RKO (cell line): ENCODE measurements at places on chromosomes 1 and 21.
A peak's percentile ranks its signal among the peaks of the same experiment; 100 is the strongest.

GRCh38 chr1:156432669-156433018 lies 63.6 kb downstream of the RHBG start:
- no peak for DNase-seq

GRCh38 chr1:115112496-115113375 lies 23.4 kb upstream of the TSPAN2 start:
- DNase-seq, result no peak

GRCh38 chr1:55087439-55087838 lies 48.1 kb downstream of the PCSK9 start:
- DNase-seq, result no peak

- DNase-seq, result no peak
Observed at GRCh38 chr1:9174243-9174642, 45.3 kb upstream of the GPR157 start.

GRCh38 chr1:154938604-154939399 lies 2.3 kb upstream of the PMVK start:
- no peak for DNase-seq

DNA sequence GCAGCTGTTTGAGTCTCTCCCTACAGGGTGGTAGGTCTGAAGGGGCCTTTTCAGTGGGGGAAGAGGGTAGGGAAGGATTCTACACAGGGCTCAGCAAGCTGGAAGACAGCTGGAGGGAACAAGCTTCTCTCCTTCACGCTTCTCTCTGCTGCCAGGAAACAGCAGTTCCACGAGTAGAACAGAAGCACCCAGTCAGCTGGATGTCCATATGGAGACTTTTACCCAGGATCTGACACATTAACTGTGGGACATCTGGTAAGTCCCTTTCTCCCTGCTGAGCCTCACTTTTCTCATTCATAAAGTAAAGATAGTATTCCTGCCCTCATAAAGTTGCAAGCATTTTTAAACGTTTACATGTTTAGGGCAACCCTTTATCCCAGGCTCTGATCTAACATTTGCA lies 280.3 kb downstream of the OMA1 start:
- no peak for DNase-seq

- peak; percentile 78 for DNase-seq
Observed at GRCh38 chr1:152440635-152441471, 26.8 kb upstream of the CRNN start.

- no peak for DNase-seq
Observed at GRCh38 chr21:39825250-39825649, 42.0 kb upstream of the PCP4 start.

GRCh38 chr1:65165269-65165993 lies 17.4 kb downstream of the AK4 start:
- no peak for DNase-seq

DNA sequence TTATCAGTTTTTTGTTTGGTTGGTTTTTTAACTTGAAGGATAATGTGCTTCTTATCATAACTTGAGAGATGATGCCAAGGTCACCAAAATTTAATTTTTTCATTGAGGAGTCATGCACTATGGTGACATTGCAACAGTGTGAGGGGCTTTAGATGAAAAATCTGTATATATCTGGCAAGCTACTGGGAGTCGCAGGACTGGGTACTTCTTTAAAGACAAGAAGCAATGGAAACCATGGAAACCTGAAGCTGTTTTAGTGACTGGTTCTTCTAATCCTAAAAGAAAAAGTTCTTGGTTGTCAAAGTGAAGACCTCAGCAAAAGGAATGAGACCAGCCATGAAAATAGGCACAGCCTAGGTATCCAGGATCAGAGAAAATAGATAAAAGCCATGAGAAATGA lies 31.1 kb downstream of the ZC3H11B start:
- DNase-seq, result no peak

DNA sequence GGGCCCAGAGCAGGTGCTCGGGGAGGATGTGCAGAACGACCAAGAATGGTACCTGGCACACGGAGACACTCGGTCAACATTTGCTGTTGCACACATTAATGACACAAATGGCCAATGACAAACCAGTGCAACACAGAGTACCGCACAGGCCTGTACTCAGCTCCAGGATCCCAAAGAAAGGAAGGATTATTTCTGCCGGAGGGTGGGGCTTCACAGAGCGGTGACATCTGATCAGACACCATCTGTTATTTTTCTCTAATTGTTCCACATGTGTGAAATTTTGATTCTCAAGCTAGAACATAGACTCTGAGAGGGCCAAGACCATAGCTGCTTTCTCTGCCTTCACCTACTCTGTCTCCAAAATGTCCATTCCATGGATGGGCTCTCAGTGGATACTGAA lies 100.4 kb downstream of the MRPL37 start:
- DNase-seq, result no peak

GRCh38 chr1:76865696-76866286 lies 1.5 kb upstream of the ST6GALNAC5 start:
- DNase-seq, result no peak

DNA sequence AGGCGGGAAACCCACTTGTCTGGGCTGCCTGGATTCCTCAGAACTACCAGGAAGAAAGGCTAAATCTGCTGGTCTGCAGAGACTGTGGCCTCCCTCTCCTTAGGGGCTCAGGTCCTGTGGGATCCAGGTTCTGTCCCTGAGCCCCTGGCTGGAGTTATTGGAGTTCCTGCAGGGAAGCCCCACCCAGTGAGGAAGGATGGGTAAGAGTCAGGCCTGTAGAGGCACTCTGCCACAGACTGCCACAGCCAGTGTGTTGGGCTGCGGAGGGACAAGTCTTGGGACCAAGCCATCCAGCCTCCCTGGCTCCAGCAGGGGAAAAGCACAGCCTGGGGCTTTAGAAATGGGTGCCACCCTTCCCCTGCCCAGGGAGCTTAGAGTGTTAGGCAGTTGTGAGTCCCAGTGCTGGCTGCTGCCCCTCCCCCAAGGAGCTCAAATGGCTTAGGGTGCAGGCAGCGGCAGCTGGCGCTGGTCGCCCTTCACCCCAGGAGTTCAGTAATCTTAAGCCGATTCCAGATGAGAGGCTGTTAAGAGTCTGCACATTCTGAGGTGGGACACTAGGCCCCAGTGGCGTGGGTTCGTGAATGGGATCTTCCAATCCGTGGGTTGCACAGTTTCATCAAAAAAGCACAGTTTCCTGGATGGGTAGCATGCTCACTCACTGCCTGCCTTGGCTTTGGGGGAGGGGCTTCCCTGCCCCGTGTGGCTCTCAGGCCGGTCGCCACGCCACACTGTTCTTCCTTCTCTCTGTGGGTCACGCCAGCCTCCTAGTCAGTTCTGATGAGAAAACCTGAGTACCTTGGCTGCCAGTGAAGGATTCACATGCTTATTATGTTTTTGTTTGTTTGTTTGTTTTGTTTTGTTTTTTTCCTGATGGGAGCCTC lies 57.6 kb upstream of the FMO3 start:
- no peak for DNase-seq

DNA sequence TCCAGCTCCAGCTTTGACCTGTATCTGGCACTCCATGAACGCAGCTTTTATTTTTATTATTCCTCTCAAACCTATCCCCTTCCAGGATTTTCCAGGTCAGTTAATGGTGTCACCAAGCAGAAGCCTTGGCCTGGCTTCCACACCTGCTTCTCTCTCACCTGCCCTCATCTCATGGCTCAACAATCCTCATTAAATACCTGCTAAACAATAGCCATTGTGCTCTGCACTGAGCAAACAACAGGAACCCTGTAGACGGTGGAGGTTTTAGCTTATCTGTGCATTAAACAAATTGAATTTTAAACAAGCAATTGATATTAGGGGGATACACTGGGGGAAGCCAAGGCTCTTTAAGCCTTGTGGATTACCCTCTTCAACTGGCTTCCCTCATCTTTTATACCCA lies 15.3 kb downstream of the PYCR2 start:
- DNase-seq, result no peak

GRCh38 chr1:244945109-244945671 lies 80.8 kb upstream of the HNRNPU start:
- DNase-seq, result no peak

GRCh38 chr1:91020967-91021685 lies 709 bp downstream of the ZNF644 start:
- DNase-seq, result peak; percentile 80

DNA sequence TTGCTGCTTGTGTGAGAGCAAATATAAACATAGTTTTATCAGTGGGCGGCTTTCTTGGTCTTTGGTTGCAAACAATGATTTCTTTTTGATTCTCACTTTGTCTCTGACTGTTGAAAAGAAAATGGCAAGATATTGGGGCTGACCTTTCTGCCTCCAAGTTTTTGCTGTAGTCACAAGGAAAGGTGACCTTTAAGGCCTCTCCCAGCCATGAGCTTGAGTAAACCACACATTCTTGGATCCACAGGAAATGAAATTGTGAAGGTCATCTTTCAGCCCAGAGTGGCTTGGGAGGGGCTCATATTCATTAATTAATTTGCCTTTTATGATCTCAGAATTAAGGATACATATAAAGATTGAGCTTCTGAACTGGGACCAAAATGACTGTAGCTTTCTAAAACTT lies 241.6 kb downstream of the BACH1 start:
- DNase-seq, result no peak

DNA sequence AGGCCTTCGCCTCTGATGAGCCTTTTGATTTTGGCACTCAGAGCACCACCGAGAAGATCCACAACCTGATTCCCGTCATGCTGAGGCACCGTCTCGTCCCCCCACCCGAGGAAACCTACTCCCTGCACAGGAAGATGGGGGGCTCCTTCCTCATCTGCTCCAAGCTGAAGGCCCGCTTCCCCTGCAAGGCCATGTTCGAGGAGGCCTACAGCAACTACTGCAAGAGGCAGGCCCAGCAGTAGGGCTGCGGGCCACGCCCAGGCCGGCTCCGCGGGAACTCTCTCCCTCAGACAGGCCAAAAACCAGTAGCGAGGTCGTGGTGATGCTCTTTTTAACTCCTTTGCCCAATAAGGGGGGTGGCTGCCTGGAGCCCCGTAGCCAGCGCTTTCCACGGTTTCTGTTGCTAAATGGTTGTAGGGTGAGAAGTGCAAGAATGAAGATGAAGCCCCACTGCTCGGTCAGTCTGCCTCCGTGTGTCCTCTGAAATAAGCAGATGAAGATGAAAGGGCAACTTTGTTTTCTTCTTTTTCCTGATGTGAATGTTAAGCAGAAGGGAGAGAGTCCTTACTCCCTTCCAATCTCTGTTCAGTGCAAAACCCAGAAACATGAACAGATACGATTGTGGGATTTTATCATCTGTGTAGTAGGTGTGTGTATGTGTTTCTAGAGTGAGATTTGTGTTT lies 46.5 kb downstream of the COQ8A start:
- no peak for DNase-seq

DNA sequence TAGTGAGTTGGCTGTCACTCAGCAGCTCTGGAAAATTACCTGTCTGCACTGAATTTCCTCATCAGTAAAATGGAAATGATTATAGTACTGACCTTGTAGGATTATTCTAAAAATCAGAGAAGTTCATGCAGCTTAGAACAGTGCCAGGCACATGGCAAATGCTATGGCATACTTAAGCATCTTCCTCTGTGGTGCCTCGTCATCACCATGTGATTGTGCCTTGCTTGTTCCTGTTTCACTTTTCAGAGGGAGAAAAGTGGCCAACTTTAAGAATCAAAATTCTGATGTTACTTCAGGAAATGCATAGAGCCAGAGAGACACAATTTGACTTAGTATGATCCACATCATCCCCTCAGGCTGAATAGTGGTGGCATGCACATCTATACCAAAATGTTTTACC lies 203.6 kb downstream of the ROR1 start:
- DNase-seq, result no peak

DNA sequence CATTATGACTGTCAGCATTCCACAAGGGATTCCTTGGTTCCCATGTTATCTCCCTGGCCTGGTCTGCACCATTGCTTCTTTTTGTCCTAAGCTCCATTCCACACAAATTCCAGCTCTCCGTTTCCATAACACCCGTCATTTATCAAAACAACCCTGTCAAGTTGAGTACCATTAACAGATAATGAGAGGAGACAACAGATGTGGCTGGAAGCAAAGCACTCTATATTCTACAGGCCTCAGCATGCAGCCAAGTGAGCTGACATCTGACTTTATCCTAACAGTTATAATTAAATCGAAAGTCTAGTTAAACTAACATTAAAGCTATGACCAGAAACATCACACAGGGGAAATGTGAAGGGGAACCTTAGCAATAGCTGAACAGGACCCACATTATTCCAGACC lies 110.4 kb downstream of the RERE start:
- no peak for DNase-seq

GRCh38 chr1:165431079-165431478 lies 13.8 kb downstream of the RXRG start:
- no peak for DNase-seq

- DNase-seq, result no peak
Observed at GRCh38 chr1:95287825-95288224, 53.8 kb downstream of the RWDD3 start.

DNA sequence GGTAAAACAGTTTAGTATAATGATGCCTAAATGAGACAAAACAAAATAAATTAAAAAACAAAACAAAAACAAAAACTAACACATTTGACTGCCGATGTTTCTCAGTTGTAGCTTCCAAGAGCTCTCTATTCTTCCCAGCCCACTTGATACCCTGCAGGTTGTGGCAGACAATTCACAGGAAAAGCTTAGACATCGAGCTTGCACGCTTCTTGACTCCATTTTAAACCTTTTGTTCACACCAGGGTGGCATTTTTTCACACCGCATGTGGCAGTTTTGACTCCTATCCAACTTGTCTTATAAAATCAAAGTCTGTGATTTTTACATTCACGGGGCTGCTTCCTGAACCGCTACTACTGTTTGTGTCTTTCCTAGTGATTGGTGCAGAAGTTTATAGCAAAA lies 575.9 kb downstream of the USP25 start:
- no peak for DNase-seq

DNA sequence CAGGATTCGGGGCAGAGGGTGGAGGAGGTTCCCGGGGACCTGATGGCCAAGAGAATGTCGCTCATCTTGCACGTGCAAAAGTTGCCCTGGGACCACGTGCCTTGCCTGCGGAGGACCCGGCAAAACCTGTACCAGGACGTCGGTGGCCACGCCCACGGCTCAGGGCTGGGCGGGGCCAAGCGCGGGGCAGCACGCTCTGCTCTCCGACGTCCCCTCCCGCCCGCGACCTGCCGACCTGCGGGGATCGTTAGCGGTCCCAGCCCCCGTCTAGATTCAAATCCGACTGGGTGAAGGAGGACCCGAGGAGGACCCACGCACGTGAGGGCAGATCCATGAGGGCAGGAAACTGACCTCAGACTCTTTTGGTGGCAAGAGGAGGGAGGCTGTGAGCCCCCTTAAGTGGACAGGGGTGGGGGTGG lies at the start of gene C1orf167:
Gene C1orf167, plus strand, starts transcription at position 206 of the 419 bp plus-strand sequence. CDS start 2,208 bp downstream, outside the sequence.
- DNase-seq, result no peak

GRCh38 chr21:41808094-41808493 lies 41.2 kb upstream of the RIPK4 start:
- no peak for DNase-seq

GRCh38 chr1:9477535-9477934 lies 61.7 kb upstream of the SLC25A33 start:
- DNase-seq, result no peak

- no peak for DNase-seq
Observed at GRCh38 chr1:164982545-164982944, 374.0 kb downstream of the LMX1A start.
